ENCODE measurements at places on chromosomes 1 and 21.

DNA sequence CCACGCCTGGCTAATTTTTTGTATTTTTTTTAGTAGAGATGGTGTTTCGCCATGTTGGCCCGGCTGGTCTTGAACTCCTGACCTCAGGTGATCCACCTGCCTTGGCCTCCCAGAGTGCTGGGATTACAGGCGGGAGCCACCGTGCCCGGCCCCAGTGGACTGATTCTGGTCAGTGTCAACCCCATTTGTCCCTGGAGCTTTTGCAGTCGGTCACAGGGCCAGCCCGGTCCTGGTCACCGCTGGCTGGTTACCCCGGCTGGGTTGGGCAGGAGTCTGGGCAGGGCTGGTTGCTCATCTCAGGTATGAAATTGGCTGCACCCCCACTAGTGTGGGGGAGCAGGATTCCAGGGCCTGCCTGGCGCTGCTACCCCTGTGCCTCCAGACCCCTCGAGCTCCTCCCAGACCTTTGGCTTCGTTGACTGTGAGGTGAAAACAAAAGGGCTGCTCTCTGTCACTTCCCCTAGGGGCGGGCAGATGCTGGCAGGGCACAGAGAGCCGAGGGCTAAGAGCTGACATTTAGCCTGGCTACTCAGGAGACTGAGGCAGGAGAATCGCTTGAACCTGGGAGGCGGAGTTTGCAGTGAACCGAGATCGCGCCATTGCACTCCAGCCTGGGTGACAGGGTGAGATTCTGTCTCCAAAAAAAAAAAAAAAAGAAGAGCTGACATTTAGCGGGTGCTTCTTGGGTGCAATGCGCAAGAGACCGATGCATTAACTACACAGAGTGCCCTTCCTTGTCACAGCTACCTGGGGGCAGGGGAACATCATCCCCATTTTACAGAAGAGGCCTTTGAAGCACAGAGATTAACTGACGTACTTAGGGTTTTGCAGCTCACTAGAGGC, 10.6 kb downstream of the TNFRSF1B start:
- DNase-seq = peak; percentile 41

- no peak for DNase-seq
Measured at GRCh38 chr1:224509907-224510306, 75.3 kb upstream of the WDR26 start.

DNA sequence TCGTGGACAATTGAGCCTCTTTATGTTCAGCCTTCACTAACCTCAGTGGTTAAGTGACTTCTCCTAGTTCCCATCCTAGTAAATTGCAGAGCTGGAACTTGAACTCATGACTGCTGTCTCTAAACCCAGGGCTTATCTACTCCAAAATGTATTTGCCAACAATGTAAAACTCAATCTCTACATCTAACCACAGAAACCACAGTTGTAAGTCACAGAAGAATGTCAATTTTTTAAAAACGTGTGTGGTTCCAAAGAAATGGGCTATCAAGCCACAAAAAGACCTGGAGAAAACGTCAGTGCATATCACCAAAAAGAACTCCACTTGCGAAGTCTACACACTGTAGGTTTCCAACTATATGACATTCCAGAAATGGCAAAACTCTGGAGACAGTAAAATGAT, 172.6 kb upstream of the HMCN1 start:
- no peak for DNase-seq

GRCh38 chr1:176989023-176989422, 175.5 kb downstream of the ASTN1 start:
- no peak for DNase-seq

DNA sequence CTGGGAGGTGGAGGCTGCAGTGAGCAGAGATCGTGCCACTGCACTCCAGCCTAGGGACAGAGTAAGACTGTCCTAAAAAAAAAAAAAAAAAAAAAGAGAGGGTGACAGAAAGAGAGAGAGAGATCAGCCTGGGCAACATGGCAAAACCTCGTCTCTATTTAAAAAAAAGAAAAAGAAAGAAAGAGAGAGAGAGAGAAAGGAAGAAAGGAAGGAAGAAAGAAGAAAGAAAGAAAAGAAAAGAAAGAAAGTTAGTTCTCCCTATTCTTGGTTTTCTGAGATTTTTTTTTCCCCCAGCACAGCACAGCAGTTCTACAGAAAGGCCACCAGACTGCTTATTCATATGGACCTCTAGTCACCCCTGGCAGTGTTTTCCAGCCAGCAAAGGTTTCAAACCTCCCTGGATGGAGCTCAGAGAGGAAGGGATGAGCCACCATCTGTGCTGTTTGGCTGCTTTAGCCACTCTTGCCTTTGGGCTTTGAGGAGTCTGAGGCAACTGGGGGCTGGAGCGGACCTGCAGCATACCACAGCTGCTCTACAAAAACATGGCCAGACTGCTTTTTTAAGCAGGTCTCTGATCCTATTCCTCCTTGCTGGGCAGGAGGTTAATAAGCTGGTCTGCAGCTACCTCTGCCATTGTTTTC, 10.6 kb downstream of the S100A6 start:
- no peak for DNase-seq

- peak; percentile 54 for DNase-seq
Measured at GRCh38 chr1:206557636-206558473, 50.5 kb downstream of the RASSF5 start.

DNA sequence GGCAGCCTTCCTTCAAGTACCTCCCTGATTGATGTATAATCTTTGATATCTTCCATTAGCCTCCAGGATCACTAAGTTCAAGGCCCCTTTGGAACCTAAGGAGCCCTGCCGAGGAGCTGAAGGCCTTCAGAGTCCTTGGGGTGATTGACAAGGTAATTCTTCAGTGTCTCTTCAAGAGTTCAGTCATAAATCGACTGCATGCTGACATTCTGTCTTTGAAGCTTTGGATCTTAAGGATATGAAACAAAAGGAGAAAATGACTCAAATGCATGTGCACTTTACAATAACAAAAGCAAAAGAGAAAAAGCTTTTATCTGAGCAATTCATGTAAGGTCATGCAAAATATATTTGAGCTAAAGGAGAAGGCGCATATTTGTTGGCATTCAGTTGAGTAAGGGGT, 125.3 kb downstream of the RPS6KC1 start:
- no peak for DNase-seq

DNA sequence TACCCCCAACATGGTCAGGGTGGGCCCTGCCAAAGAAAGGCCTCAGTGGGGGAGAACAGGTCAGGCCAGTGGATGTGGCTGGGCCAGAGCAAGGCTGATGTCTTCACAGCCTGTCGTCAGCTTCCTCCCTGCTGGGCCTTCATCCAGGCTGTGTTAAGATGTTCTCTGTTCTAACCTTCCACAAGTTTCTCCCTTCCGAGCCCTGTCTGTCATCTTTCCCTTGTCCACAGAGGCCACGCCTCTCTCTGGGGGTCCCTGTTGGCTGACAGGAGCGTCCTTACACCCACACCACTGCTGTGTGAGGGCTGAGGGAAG, 36.2 kb downstream of the SIM2 start:
- no peak for DNase-seq

DNA sequence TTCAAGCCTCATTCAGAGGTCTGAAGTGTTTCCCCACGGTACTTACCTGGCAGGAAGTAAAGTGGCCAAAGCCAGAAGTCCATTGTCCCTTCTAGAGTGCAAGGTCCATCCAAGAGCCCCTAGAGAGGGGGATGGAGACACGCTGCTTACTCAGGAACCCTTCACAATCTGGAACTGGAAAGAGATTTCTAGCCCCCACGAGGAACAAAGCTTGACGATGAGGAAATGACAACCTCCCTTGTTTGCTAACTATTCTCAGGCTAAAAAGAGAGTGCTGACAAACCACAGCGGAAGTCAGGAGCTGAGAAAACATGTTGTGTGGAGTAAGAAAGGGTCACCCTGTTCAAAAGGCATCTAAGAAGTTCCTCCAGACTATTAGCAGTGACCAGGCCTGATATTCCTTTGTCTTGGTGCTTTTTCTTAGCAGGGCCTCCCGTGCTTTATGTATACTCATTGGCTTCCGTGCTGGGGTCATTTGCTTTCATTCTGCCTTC, at the start of gene FCMR:
Gene FCMR, minus strand, starts transcription at position 170 of the 494 bp plus-strand sequence. Its CDS starts 87 bp downstream, at position 83.
- DNase-seq = peak; percentile 62

DNA sequence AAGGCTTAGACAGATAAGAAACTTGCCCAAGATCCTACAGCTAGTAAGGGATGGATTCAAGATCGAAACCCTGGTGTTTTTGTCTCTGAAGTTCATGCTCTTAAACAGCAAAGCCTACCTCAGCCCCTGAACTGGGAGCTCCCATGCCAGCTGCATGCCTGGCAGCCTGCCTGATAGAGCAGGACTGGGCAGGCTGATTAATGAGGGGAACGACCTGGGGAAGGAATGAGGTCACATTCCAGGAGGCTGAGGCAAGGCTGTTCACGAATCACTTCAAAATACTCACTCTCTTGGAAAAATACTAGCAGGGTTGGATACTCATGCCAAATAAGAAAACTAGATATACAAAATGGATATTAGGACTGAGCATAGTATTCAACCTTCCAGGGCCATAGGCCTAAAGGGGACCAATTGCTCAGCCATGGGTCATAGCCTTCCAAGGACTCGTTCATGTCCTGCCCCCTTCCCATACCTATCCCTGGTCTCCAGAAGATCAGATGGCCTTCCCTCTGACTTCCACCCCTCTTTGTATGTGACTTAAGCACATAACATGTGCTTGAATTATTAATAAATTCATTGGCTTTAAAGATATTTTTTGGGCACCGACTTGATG, 15.6 kb upstream of the TACSTD2 start:
- DNase-seq = no peak

DNA sequence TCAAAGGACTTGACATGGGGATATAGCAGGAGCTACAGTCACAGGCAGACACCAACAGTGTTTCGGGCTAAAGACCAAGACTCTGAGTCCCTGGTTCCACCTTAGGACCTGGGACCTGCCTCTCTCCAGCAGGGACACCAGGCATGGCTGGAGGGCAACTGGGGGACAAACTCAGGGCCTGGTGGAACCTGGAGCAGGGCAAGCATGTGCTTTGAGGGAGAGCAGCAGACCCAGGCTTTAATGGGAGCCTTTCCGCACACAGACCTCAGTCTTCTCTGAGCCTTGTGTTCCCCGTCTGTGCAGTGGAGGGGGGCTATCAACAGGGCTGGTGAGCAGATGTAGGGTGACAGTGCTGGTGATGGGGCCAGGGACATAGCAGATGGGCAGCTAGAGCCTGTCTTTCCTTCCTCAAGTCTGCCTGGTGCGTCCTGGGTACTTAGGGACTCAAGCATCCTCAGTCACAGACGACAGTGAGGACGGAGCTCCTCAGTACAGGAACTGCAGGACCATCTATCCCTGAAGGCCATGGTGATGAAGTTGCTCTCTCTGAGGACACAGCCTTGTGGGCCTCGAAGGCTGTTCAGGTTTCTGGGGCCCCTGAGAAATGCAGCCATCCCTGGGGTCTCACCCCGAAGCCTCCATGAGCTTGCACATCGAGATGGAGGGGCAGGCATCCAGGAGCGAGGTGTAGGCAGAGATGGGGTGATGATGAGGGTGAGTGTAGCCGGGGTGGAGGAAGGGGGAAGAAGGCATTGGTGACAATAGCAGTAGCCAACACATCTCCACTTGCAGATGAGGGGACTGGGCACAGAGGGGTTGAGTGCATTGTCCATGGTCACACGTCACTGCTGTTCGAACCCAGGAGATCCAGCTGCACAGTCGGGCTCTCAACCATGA, 593.4 kb downstream of the PTPRU start:
- DNase-seq = peak; percentile 12

DNA sequence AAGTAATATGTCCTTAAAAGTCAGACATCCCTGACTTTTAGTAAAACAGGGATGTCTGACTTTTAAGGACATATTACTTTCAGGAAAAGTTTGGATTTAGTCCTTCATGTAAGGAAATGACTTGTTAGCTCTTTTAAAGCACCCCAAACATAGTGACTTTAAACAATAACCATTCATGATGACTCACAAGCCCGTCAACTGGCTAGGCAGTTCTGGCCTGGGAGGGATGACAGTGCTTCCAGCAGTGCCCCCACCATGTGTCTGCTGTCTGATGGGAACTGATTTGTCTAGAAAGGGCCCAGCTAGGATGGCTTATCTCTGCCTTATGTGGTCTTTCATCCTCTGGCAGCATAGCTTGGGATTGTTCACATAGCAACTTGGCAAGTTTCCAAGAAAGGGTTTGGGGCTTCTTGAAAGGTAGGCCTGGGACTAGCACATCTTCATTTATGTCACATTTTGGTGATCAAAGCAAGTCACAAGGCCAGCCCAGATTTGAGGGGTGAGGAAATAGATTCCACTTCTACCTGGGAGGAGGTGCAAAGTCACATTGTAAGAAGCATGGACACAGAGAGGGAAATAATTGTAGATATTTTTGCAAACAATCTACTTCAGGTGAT, 143.5 kb downstream of the C1orf94 start:
- no peak for DNase-seq

- peak; percentile 23 for DNase-seq
Measured at GRCh38 chr1:150925080-150925479, 1.1 kb upstream of the SETDB1 start.

GRCh38 chr1:155967341-155968050, 10.9 kb downstream of the ARHGEF2 start:
- no peak for DNase-seq

- DNase-seq = no peak
Measured at GRCh38 chr1:86104606-86105532, 51.7 kb downstream of the COL24A1 start.

Measured in activated CD4-positive, alpha-beta memory T cell treated with anti-CD3 and anti-CD28 coated beads, Interleukin-2, amount 10 ng/mL, durations not matched to agents 7 days and 5 days (primary cell).